ENCODE measurements at places on chromosomes 16 and 17.

GRCh38 chr16:31521368-31521767, 6.3 kb upstream of the AHSP start:
- DNase-seq = no peak

DNA sequence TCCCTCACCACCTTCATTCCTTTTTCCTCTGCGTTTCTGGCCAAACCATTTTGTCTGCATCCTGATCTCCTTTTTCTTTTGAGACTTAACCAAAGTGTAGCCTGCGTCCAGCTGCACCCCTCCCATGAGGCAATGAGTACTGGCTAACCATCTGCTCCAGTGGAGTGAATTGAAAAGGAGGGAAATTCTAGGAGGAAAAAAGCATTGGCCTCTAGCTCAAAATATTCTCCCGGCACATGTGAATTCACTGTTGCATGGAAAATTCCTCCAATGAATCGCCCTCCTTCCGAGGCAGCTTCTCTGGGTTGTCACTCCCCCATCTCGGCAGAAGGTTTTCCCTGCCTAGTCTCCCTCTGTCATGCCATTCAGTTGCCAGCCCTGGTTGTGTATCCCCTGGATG, 5.6 kb downstream of the RAP1GAP2 start:
- DNase-seq = no peak

DNA sequence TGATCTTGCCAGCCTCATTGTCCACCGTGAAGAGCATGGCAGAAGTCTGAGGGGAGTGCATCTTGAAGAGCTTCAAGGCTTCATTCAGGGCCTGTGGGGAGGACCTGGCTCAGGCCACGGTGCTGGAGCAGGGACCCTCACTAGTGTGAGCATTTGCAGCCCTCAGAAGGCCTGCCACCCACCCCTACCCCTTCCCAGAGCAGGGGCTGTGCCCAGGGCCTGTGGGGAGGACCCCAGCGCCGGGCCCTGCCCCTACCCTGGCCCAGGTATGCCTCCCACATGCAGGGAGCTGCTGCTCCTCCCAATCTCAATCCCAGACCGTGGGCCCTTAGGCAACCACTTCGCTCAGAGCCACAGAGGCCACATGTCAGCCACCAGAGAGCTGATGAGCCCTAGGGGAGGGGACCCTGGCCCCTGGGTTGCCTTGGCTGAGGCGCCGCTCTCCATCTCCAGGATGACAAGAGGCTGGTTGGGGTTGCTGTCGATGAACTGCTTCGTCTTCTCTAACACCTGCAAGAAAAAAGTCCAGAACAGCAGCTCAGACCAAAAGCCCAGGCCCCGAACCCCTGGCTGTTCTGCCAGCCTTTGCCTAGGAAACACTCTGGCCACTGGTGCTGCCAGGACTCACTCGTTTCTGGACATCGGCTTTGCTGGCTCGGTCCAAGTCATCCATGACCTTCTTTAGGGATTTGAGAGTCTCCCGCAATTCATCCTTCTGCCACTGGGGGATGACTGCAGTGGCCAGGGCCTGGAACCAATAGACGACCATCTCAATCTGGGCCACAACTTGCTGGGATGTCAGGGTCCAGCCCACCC, 1.8 kb upstream of the EXOSC6 start:
- peak; percentile 33 for DNase-seq

- DNase-seq = no peak
Measured at GRCh38 chr17:43531955-43532354, 14.2 kb downstream of the ETV4 start.

- no peak for DNase-seq
Measured at GRCh38 chr17:50317121-50317520, 28.8 kb upstream of the XYLT2 start.

DNA sequence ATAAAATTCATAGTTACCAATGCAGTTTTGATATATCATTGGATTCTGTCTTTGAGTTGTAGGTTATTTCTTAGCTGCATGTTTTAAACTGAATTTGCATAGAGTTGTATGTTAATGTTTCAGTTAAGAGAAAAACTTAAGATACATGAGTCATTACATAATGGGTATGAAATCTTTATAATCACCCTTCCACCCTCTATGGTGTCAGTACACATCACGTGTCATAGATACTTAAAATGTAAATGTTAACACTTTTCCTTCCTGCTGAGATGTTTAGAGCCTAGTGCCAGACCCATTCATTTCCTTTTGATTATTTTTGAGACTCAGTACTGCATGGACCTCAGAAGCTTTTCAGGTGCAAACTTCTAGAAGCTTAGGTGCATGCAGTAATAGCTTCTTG, 20.5 kb downstream of the ZNF207 start:
- no peak for DNase-seq

- no peak for DNase-seq
Measured at GRCh38 chr16:74931445-74931844, 53.5 kb downstream of the WDR59 start.

- DNase-seq = peak; percentile 24
Measured at GRCh38 chr17:64250233-64250835, 12.7 kb downstream of the TEX2 start.

DNA sequence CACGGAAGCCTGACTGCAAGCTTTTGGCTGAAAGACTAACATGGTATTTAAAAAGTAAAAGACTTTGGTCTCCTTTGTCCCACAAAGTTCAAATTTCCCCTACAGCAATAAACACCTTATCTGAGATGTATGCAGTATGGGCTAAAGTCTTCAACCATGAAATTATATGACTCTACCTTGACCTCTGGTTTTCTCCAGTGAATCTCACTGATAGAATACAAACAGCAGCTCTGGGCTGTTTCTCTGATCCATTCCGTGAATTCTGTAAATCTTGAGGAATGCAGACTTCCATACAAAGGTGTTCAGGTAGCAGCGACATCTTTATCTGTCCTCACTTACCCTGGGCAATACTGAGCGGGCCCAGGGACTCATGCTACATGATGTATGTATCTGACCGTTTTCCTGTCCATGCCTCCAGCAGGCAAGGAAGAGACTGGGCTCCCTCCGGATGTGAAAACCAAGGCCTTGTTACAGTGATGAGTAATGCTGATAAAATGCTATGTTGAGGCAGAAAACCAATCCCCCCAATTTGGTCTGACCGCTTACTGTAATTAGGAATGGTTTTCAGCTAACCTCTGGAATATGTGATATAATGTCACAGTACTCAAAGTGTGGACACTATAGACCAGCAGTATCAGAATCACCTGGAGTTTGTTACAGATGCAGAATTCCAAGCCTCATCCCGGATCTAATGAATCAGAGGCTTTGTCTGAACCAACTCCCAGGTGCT, 589.8 kb downstream of the HS3ST4 start:
- DNase-seq = no peak

- no peak for DNase-seq
Measured at GRCh38 chr17:44191941-44192496, 5.2 kb downstream of the TMUB2 start.

DNA sequence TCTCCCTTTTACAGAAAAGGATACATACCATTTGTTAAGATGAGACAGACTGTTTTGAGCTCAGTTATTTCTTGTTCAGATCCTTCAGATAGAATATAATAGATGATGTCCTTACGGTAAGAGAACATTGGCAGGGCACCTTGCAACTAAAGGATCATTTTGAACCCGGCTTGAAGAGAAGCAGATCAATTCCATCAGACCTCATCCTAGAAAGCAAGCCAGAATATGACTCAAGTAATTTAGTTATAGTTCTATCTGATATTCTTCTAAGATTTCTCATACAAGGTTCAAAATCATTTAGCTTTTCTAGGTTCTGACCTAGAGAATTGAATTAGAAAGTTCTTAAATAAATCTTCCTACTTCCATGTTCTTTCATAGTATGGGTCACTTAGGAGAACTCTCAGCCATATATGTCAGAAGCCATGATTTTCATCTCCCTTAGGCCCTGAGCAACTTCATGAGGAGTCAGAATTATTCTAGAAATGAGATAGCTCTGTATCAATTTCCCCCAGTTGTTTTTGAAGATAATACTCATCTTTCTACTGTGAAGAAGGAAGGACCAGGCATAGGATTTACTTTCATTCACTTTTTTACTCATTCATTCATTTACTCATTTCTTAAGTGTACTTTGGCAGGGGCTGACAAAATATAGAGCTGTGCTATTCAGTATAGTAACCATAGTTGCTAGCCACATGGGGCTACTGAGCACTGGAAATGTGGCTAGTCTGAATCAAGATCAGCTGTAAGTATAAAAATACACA, 2.5 kb upstream of the CMTM1 start:
- DNase-seq = no peak
